Panc1 (cell line): ENCODE measurements at places on chromosomes 12 and 14.

GRCh38 chr14:90674043-90674670 lies 142.1 kb downstream of the TTC7B start:
- DNase-seq = no peak

DNA sequence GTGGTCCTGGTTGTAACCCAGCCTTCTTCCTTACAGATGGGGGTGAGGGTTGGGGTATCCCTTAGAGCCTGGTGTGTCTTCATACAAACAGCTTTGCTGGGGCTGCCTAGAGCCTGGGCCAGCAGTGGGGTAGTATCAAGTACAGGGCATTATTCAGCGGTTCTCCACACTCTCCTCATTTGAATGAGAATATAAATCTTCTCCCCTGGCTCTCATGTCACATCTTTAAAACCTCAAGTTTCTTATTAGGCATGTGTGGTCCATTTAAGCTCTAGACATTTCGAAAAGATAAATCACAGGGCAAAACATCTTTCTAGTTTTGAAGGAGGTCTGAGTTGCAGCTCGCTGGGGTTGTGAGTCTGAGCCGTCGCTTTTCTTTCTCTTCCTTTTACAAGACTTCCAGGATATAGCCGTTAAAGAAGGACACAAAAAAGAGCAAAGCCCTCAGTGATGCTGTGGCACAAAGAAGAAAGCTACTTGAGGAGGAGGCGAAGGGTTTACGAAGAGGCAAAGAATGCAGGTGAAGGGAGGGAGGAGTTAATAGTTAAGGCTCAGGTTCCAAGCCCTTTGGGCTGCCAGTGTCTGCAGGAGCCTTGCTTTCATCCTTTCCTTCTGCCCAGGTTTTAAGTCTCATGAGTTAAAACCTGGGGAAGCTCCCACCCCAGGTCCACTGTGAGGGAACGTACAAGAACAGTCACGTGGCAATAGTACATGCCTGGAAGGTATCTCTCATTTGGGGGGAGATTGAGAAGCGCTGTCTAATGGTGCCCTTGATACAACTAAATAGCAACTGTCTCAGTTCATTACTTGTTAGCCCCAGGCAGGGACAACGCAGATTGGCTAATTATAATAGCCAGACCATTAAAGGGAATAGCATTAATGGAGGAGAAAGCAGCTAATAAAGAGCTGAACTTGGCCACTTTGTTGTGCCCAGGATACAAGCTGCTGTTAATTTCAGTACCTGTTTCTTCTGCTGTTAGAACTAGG lies 94.2 kb downstream of the ETV6 start:
- no peak for DNase-seq

GRCh38 chr14:72643317-72643801 lies 250.5 kb downstream of the DPF3 start:
- DNase-seq = no peak

DNA sequence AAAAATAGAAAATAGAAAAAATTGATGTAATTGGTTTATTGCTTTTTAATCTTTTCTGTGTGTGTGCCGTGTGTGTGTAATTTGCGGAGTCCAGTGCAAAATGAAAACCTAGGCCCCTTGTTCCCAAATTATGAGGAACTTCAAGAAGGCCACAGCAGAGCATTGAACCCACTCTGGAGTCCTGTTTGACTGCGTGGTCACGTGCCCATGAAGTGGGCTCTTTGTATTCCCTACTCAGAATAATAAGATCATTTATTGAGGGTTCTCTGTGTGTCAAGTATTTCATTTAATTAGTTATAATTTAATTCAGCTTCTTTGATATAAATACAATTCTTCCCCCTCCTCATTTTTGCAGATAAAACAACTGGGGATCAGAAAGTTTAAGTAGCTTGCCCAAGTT lies 12.3 kb upstream of the NINJ2 start:
- no peak for DNase-seq

- no peak for DNase-seq
These were observed 139.4 kb upstream of the FRMD6 start for GRCh38 chr14:51512316-51512715.

- no peak for DNase-seq
These were observed 60.6 kb upstream of the DIO3 start for GRCh38 chr14:101500681-101501080.

DNA sequence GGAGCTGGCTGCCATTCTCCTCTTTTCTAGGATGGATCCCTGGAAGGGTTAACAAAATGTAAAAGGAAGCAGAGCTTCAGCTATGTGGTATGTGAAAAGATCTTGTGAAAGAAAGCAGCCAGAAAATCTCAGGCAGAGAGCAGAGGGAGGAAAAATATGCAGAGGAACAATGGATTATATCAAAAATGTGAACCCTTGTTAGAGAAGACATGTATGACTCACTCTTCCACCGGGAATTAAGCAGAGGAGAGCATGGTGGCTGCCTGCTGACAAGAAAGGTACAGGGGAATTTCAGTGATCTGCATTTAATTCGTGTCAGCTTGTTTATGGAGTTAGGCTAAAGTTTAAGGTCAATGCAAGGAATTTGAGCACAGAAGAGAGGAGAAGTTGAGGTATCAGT lies 46.3 kb downstream of the KCNA1 start:
- no peak for DNase-seq

DNA sequence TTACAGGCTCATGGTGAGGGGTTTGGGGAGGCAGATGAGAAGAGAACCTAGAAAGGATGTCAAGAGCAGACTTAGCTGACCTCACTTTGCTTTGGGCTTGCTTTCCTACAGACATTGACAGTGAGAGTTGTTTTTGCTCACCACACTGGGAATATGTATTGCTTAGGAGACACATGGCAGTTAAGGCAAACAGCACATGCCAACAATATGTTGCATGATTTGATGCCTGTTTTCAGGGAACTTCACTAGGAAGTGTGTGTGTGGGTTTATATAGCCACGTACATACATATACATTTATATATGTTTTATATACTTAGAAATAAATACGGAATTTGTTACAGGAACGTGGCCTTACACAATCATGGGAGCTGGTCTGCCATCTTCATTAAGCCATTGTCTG lies 346.1 kb downstream of the RGS6 start:
- DNase-seq = no peak

GRCh38 chr14:81427348-81428058 lies 27.4 kb upstream of the STON2 start:
- DNase-seq = no peak

DNA sequence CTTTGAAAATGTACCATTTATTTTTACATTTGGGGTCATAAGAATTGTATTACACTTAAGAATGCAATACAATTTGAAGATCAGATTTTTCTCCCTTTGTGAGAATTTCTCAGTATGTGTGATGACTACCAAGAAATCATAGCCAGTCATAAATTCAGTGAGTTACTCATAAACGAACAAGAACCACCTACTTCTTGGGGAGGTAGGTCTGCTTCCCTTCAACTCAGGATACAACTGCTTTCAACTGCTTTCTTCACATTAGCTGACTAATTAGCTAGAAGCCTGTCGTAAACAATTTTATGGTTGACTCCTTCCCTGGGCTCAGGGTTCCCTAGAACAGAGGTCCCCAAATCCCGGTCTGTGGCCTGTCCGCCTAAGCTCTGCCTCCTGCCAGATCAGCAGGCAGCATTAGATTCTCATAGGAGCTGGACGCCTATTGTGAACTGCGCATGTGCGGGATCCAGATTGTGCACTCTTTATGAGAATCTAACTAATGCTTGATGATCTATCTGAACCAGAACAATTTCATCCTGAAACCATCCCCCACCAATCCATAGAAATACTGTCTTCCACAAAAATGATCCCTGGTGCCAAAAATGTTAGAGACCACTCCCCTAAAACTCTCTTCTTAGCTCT lies 3.7 kb downstream of the ANG start:
- DNase-seq = no peak

GRCh38 chr12:70180130-70180529 lies 63.1 kb upstream of the CNOT2 start:
- no peak for DNase-seq

DNA sequence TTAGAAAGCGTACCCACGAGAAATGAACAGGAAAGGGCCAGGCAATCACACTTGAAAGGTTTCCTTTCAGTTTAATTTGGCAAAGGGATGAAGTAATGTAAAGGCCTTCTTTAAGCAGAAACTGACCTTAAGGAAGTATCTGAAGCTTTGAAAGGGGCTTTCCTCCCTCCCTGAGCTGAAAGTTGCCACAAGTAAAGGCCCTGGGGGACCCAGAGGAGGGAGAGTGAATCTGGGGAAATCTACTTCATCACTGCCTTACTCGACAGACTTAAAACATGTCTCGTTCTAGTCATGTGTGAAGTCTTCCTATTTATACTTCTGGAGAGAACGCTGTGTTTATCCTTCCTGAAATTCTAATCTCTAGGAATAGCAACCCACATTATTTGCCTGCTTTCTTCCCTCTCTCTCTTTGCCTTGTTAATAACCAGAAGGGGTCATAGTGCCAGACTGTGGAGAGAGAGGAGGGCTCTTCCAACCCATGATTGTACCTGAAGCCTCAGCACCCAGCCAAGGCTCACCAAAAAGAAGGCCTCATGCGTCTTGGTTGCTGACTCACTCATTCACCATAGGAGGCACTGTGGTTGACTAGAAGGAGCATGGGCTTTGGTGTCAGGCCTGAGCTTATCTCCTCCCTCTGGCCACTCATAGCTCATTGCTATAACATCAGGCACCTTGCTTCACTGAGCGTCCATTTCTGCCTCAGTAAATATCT lies 10.2 kb upstream of the GPX2 start:
- DNase-seq = no peak

- no peak for DNase-seq
These were observed 16.5 kb downstream of the SELPLG start for GRCh38 chr12:108616941-108617858.

DNA sequence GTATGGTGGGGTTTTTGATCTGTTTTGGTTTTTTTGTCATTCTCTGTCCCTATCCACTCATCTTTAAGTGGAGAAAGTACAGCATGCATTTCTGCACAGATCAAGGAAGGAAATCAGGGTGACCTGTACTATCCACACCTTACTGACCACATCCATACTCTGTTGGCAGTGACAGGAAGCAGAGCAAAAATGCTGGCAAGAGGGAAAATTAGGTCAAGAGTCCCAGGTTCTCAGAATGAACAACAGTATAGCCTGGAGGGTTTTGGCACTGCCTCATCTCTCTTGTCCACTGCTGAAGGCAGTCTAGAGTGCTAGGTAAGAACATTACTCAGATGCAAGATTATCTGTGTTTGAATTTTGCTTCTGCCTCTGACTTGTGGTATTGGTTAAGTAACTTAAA lies 70.7 kb downstream of the TAOK3 start:
- no peak for DNase-seq

DNA sequence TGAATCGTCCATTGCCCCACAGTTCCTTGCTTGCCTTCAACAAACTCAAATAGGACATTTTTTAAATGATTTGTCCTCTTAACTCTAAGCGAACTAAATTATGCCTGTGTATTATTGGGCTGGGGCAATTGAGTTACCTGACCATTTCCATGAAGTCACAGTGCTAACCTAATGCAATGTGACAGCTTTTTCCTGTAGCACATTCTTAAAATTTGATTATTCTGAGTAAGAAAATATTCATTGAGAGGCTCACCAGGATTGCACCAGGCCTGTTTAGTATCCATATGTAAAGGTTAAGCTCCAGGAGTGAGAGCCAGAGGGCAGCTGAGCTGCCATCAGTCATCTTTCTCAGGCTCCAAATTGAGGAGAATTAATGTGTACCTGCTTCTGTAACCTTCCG lies 90.9 kb downstream of the GPR65 start:
- no peak for DNase-seq

DNA sequence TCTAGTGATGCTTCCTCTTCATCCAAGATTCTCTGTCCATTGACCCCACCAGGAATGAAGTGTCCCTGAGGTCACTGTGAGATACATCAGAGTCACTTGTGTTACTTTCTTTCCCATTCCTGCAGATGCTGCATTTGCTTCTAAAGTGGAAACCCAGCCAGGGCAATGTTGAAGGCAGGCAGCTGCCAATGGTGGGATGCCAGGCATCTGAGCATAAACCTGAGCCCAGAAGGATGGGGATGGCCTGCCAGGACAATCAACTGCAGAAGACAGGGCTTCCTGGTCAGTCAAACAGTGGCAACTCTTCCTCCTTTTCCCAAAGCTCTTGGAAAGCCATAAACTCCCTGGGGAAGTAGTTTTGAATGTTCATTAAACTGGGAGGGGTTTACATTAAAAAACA lies 178.0 kb upstream of the TMEM132C start:
- no peak for DNase-seq

- DNase-seq = no peak
These were observed 57.8 kb upstream of the ZDHHC17 start for GRCh38 chr12:76706101-76706500.

DNA sequence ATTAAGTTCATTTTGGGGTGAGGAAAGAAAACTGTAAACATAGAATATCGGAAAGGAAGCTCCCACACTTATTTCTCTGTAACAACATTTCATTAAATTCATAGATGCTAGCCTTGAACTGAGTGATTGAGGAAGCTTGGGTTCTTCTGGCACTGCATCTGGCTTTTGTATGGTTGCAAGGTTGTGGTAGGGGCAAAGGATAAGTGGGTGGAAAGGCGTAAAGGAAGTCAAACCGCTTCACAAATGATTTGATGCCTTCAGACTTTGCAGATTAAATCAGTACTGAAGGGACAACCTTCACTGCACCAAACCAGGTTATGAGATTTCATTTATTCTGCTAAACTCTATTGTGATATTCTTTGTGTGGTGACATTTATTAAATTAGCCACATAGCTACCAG lies 28.1 kb upstream of the PAX9 start:
- no peak for DNase-seq

DNA sequence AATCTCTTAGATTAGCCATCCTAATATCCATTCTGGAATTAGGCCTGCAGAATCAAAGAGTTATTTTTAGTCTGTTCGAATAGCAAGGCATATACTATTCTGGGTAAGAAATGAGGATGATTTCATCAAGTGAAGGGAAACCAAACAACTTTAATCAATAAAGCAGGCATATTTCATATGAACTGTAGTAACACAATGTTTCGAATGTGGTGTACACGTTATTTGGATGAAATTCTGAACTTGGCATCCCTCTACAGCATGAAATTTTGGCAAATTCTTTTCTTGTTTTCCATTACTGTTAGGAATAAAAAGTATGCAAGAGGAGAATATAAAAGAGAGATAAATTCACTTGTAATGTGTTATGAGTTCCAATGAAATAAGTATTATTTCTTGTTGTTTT lies 1233.3 kb upstream of the SEL1L start:
- no peak for DNase-seq

DNA sequence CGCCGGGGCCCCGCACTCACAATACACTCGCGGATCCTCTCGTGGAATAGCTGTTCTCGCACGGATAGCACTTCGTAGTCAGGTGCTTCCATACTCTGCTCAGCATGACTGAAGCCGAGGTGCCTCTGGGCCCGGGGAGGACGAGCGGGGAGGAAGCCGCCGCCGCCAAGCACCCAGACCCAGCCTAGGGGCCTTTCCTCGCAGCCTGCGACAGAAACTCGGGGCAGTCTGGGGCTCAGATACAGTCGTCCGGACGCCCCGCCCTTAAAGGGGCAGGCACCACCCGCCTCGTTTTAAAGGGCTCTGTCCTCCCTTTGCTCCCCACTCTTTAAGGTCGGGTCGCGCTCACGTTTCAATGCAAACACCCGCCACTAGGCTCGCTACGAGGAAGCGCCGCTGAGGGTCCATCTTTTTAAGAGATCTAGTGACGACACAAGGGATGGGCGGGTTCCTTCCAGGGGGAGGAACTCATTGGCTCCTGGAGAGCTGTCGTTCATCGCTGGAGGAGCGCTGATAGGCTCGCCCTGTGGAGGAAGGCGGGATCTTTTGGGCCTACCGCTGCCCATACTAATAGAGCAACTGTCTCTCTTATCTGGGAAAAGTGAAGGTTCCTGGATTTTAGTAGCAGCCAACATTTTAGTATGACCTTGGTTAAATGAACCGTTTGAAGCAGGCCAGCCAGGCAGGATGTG lies at the start of gene LMBR1L:
TSS of gene LMBR1L (minus strand) at position 384 of the 692 bp plus-strand sequence. CDS start at position 92, 292 bp downstream.
- peak; percentile 92 for DNase-seq

GRCh38 chr12:57712701-57713100 lies 18.8 kb downstream of the OS9 start:
- no peak for DNase-seq
